GM12878 (cell line): ENCODE measurements at places on chromosomes 16 and 17.

GRCh38 chr17:8029121-8029520, 9.7 kb upstream of the ALOX15B start:
- DNase-seq, result no peak

DNA sequence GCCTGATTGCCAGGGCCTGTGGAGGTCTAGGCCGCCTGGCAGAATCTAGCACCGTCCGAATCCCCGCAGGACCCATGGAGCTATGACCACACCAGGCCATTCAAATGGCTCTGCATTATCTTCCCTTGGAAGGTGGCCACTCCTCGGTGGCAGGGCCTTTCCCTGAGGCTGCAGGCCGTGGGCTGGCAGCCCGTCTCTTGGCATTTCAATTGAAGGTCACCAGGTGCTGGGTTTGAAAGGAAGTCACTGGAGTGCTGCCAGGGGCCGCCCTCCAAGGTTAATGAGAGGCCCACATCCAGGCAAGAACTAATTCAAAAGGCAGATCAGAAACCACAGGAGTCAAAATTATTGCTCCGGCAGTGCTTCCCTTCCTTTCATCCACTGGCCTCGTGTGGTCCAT, 27.7 kb upstream of the CACNG5 start:
- DNase-seq, result no peak

DNA sequence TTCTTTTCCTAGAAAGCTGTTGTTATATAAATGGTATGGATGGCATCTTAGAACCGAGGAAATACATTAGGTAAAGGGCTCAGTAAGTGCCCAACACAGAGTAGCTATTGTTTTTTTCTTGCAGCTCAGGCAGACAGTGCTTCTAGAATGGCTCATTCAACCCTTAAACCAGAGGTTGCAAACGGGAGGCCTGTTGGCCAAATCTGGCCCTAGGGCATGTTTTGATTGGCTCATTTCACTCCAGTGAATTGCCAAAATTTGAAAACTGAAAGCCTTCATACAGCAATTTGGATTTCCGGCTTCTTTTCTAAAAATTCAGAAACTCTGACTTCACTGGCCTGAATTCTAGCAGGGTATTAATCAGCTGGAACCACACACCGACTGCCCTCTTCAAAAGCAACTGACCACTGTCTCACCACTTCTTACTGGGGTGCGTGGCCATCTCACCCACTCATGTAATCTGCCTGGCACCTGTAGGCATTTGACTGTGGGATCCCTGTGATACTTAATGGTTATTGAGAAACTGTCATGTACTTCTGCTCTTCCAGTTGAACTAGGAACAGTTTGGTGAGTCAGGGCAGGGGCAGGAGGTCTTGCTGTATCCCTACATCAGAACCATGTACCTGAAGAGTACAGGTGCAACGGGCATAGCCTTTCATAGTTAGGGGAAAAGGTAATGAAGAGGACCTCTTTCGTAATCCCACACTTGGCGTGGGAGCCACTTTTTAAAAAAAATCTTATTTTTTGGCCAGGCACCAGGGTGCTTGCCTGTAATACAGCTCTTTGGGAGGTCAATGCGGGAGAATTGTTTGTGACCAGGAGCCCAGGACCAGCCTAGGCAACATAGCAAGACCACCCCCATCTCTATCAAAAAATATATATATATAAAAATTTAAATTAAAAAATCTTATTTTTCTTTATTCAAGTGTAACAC, 53.6 kb upstream of the SCNN1B start:
- DNase-seq, result no peak

- no peak for DNase-seq
Observed at GRCh38 chr17:43974382-43975266, 20.9 kb upstream of the PYY start.

DNA sequence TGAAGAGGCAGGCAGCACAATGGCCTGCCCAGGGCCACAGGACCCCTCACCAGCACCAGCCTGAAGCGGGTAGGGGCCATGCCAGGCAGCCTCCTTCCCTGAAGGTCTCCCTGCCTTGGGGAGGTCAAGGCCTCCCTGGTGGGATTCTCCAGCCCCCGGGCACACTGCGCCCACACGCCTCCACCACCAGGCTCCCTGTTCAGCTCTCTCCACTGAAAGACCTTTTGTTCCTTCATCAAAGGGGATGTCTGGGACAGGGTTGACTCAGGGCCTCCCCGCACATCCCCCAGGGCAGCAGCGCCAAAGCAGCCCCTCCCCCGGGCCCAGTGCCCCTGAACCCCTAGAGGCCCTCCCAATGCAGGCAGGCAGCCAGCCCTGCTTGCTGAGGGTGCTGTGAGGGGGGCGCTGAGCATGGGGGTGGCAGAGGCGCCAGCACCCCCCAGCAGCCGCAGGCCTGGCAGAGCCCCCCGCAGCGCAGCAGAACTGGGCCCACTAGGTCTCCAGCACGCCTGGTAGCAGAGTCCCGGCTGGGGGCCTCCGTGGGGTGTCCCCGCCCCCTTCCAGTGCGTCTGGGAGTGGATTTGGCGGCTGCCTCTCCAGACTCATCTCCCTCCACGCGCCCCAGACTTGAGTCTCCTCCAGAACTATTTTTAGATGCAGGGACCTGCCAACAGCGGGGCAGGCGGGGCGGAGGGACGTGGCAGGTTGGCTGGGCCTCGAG, 13.1 kb downstream of the BCAR1 start:
- DNase-seq, result no peak

DNA sequence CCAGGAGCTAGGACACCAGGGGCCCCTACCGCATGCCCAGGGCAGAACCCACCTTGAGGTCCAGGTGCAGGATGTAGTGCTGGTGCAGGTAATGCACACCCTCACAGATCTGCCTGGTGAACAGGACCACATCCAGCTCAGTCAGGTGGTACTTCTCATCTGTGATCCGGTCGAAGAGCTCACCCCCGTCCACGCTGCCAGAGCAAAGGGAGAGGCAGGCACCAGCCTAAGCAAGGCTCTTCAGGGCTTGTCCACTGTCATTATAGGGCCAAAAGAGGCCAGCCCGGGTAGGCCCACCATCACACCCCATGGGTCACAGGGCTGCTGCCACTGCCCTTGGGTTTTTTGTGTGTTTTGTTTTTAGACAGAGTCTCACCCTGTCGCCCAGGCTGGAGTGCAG, 21.0 kb downstream of the MYLK3 start:
- no peak for DNase-seq

GRCh38 chr17:58605470-58605869, 86.4 kb downstream of the TEX14 start:
- no peak for DNase-seq

DNA sequence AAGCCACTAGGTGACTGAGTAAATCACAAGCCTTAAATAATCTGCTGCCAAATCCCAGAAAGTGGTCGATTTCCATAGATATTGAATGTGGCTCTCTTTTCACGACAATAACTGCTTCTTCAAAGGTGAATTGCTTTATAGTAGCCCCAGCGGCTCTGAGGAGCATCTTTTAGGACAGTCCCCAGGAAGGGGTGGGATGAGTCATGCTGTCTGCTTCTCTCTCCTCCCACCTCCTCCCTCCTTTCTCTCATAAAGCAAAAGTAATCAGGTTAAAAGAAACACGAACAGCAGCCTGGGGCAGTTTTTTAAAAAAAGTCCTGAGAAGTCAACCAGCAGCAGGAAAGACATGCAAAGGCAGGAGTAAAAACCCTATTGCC, 1.8 kb downstream of the KIAA0513 start:
- DNase-seq, result peak; percentile 20

- DNase-seq, result no peak
Observed at GRCh38 chr17:79983456-79983855, 52.2 kb downstream of the TBC1D16 start.

GRCh38 chr17:8430966-8431365, 4.7 kb upstream of the NDEL1 start:
- no peak for DNase-seq

DNA sequence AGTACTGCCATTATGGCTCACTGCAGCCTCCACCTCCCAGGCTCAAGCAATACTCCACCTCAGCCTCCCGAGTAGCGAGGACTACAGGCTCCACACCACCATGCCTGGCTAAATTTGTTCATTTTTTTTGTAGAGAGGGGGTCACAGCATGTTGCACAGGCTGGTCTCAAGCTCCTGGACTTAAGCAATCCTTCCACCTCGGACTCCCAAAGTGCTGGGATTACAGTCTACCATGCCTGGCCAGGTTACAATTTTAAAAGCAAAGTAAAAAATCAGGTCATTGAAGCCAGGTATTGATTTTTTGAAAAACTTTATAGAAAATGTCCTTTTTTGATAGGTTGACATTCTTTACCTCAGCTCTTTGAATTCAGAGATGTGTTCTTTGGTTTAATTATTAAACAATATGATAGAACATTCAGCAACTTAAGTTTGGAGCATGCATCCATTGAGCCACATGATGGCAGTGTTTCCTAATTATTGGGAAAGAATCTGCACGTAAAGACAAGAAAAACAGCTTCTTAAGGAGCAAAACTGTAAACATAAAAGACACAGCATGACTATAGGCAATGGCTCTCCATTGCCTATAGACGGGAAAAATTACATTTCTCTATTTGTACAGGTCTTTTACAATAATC, 1.7 kb upstream of the SLC16A11 start:
- DNase-seq, result peak; percentile 53

GRCh38 chr17:75774991-75775668, 9.5 kb upstream of the UNK start:
- DNase-seq, result no peak
